PC-9 (cell line): ENCODE measurements at places on chromosomes 4 and X.

DNA sequence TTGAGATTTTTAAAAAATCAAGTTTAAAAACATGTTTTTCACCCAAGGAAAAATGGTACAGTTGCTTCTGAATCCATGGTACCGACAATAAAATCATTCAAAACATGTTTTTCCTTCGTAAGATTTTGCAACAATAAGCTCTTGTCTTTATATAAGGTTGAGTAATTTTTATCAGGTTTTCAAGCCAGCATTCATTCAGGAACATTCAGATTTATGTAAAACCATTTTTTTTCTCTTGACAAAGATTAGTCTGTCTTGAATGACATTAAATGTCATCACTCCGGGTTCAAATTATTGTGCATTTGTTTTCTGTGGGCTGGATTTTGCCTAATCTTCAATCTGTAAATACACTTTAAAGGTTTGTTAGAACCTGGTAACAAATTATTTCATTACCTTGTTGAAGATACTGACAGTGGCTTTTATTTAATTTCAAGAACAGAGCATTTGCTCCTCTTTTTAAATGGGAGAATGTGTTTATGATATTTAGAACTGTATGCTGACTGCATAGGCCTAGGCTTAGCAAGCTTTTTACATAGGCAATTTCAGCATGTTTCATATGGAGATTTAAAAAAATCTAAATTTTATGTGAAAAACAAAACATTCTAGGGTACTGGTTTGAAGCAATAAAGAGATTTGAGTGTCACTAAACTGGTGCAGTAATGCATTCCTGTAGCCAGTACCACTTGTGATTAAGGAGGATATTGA, 336.4 kb upstream of the HAND2 start:
- DNase-seq: no peak

DNA sequence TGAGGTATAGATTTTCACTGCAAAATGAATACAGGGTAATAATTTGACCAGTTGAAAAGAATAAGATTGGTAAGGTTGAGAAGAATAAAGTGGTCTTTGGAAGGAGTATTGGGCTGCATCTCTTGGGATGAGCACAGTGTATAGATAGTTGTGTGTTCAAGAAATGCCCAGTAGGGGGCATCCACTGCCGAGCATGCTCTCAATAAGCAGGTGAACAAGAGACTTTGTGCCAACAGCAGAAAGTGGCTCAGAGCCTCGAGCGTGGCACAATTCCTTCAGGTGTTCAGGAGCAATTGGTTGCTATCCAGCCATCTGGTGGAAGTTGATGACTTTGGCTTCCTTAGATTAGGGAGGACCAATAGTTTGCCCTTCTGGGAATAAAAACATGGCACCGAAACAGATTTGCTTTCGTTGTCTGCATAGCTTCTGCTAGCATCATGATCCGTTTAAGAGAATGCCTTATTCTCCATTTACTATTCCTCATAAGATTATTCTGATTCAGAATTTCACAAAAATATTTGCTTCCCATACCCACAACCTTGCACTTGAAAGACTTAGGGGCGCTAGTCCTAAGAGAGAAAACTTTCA, 258.1 kb upstream of the NEIL3 start:
- DNase-seq: peak; percentile 9

DNA sequence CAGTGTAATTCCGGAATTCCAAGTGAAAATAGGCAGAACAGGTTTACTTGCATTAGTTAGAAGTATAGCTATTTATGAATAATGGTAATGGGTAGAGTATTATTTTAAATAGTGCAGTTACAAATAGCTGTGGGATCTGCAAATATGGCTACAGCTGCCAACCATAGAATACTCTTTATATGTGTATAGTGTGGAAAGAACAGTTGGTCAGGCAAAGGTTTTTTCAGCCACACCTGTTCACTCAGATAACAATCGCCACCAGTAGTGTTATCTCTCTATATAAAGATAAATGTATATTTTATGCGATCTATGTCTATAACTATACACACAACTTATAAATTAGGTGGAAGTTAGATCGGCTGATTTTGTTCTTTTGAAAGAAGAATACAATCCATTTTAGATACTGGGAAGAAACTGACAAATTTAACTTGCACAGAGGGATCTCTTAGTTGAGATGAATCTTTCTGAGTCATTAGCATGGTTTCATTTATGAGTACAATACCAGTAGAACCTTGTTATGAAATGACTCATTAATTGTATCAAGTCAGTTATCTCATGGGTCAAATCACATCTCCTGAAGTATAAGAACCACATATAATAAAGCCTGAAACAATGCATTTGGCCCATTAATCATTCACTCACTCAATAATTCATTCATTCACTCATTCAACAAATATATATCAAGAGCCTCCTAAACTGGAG, 100.9 kb upstream of the NR3C2 start:
- DNase-seq: no peak

GRCh38 chr4:304969-305680, at the start of gene ZNF732:
TSS of gene ZNF732 (minus strand) at chr4:305474. CDS start at chr4:305310, 164 bp downstream.
- peak; percentile 60 for DNase-seq

- no peak for DNase-seq
Observed at GRCh38 chr4:176968094-176968493, 175.4 kb upstream of the VEGFC start.

DNA sequence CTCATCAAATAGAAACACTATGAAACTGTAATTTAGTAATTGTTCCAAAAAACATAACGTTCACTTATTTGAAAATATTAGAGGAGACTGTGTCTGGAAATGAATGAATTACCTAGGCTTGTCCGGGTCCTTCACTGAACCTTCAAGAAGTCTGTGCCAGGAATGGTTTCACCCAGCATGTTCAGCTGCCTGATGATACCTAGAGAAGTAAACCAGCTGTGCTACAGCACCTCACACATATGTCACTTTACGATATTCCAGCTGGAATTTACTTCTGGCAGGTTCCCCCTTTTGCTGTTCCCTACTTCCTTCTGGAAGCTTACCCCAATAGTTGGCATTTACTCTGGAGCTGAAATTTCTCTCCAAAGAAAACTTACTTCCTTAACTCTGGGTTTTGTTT, 906.5 kb downstream of the FAT4 start:
- DNase-seq: no peak

DNA sequence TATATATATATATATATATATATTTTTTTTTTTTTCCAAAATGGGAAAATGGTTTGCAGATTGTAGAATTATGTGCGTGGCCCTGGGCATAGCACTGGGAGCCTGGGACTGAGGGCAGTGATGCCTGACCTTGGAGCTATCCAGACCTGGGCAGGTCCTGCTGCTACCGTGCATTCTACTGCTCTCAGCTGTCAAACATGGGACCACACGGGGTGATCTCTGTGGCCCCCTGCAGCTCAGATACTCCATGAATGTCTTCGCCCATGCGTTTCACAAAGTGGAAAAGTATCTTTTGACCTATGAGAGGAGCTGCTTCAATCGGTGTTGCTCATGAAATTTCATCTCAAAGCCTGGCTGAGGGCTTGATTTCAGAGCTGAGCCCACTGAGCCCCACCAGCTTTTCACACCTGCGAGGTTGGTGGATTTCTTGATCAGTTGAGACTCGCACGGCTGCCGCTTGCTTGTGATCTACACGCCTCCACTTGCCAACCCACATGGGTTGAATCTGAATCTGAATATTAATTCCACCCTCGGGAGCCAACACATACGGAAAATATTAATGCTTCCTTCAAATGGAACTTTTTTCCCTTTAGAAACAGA, 35.7 kb downstream of the ING2 start:
- DNase-seq: no peak

- no peak for DNase-seq
Observed at GRCh38 chr4:113673450-113673849, 88.1 kb downstream of the CAMK2D start.

DNA sequence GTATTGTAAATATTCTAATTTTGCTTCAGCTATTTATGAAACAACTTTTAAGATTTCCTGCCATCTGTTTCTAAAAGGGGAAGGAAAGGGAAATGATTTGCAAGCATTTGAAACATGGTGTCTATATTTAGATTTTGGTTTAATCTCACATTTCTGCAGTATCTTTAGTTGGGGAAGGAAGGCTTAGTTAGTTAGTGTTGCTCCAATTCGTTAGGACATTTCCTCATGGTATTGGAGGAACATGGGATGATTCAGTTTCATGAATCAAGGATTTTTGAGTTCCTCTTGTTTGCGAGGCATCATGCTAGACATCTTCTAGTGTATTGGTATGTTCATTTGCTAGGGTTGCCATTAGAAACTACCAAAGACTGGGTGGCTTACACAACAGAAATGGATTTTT, 20.5 kb upstream of the TMEM192 start:
- DNase-seq: no peak

DNA sequence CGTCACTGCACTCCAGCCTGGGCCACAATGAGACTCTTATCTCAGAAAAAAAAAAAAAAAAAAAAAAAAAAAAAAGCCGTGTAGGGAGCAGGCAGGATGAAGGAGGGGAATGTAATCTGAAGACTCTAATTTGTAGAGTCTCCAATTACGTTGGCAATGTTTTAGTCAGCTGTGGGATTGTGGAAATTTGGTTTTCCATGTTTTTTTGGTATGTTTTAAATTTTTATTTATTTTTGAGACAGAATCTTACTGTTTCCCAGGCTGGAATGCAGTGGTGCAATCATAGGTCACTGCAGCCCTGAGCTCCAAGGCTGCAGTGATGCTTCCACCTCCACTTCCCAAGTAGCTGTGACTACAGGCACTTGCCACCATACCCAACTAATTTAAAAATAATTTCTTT, 56.5 kb downstream of the NSD2 start:
- no peak for DNase-seq

- no peak for DNase-seq
Observed at GRCh38 chr4:113080624-113081023, 31.2 kb downstream of the ANK2 start.

DNA sequence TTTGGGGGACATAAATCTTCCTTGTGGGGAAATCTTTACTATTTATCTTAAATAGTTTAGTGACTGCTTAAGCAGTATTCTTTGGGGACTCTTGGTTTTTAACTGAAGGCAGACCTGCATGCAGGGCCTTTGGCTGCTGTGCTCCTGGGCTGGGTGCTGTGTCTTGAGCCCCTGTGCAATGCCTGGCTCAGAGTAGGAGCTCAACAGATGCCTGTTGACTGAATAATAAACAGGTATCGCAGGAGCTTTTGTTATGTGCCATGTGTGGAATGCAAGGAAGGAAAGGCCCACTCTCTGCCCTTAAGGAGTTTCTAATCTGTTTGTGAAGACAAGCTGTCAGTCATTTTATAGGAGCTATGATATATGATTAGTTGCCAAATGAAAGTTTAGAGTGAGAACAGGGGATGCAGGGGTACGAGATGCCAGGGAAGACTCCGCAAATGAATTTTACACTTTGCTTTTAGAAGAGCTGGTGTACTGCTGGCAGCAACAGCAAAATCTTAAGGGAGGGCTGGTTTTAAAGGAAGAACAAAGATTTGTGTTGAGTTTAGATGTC, 6.7 kb downstream of the GAB1 start:
- DNase-seq: peak; percentile 38

DNA sequence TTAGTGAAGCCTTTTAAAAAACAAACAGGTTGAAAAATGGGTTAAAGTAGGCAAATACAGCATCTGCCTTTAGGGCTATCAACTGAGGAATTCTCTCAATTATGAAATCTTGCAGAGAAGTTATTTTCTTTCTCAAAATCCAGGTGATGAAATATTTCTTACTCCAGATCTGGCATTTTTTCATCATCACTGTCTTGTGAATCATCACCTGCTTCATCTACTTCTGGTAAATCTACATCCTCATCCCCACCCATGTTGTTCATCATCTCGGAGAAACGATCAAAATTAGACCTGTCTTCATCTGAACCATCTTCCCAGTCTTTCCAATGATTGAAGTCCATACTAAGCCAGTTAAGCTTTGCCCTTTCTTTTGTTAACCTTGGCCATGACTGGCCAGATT, 33.3 kb upstream of the HPF1 start:
- peak; percentile 51 for DNase-seq
